H4 (cell line): ENCODE measurements at places on chromosomes 2 and 18.
A peak's percentile ranks its signal among the peaks of the same experiment; 100 is the strongest.

- DNase-seq = no peak
Measured at GRCh38 chr2:122145856-122146255, 390.4 kb downstream of the TSN start.

DNA sequence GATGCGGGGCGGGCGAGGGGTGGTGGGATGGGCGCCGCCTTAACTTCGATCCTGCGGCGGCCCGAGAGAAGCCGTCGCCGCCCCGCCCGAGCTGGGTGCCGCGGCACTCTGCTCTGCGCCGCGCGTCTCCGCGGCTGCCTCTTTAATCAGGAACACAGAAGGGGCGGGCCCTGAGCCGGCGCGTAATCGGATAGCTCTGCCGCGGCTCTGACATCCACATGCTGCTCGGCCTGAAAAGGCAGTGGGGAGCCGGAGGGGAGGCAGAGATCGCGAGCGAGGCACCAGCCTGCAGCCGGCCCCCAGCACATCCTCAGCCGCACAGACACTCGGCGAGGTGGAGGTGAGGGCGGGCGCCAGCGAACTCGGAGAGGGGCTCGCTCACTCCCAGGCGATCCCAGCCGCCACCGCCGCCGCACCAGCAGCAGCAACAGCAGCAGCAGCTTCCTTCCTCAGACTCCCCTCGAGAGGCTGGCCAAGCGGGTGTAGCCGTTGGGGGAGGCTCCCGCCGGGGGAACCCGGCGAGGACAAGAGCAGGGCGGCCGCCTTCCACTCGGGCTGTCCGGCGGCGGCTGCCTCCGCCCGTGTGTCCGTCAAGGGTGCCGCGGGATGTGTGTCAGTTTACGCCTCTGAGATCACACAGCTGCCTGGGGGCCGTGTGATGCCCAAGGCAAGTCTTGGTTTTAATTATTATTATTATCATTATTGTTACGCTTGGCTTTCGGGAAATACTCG is at the start of gene NRP2:
Gene NRP2, plus strand, starts transcription at position 263 of the 732 bp plus-strand sequence. CDS start 790 bp downstream, outside the sequence.
- DNase-seq = peak; percentile 63

DNA sequence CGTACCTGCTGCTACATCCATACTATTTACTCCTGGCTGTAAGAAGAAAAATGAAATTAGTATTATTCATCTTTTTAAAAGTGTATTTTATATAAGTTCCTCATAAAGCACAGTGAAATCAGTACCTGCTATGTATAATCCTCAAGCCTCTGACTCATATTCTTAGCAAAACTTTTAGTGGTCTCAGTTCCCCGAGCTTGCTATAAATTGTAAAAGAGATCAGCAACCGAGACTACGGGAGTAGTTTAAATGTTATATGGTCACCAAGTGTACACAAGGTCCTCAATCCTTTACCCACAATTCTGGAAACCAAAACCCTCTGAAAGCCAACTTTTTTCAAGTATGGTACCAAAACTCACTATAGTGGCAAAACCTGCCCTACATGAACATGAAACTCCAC is 24.2 kb downstream of the PRPF40A start:
- no peak for DNase-seq

DNA sequence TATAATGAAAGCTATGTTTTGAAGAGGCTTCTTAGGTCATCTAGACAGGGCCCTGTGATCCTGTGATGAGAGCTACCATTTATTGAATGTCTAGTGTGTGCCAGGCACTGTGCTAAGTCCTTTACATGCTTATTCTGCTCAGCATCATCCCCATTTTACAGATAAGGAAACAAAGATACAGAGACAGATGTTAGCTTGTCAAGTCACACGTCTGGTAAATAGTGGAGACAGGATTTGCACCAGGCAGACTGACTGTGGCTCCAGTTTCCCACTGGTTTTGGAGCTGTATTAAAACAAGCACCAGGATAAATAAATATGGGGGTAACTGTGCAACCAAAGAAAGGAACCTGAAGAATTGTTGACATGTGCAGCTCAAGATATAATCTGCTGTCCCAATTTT is 19.2 kb upstream of the EML6 start:
- DNase-seq = no peak

GRCh38 chr2:108575132-108575966 is 41.1 kb downstream of the LIMS1 start:
- DNase-seq = peak; percentile 68

GRCh38 chr18:362311-363290 is 94.8 kb upstream of the THOC1 start:
- DNase-seq = peak; percentile 11

- DNase-seq = no peak
Measured at GRCh38 chr2:111663471-111664274, 220.3 kb downstream of the ANAPC1 start.

GRCh38 chr2:55986700-55987440 is 63.3 kb upstream of the EFEMP1 start:
- no peak for DNase-seq

DNA sequence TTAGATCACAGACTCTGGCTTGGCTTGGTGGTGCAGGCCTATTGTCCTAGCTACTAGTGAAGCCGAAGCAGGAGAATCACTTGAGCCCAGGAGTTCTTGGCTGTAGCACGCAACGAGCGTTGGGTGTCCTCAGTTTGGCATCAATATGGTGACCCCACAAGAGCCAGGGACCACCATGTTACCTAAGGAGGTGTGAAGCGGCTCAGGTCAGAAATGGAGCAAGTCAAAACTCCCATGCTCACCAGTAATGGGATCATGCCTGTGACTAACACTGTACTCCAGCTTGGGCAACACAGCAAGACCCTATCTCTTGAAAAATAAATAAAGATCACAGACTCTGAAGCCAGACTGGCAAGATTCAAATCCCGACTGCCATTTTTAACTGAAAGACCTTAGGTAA is 1.7 kb upstream of the NOL10 start:
- no peak for DNase-seq

DNA sequence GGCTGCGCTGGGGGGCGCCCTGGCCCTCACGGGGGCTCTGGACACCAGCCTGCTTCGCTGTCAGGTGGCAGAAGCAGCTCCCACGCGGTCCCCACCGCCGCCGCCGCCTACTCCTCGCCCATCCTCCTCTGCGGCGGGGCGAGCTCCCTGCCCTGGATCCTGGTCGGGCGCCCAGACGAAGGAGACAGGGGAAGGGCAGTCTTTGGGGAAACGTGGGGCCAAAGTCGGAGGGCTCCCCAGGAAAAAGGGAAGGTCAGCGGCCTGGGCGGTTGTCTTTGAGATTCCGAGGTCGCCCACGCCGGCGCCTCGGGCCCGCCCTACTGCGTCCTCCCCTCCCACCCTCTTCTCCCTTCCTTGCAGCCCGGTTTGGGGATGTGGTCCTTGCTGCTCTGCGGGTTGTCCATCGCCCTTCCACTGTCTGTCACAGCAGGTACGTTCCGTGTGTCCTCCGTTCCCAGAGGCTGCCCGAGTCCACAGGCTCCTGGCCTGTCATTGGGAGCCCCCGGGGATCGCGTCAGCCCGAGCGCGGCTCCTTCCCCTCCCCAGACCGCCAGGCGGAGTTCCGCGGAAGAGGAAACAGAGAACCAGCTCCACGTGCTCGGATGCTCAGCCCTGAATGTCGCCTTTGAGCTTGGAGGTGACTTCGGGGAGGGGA is 800 bp downstream of the IL1RL2 start:
- DNase-seq = no peak

- DNase-seq = no peak
Measured at GRCh38 chr18:2916184-2916583, 69.4 kb downstream of the EMILIN2 start.

GRCh38 chr18:56402872-56403516 is 235.4 kb downstream of the TXNL1 start:
- DNase-seq = peak; percentile 79

- no peak for DNase-seq
Measured at GRCh38 chr2:53787614-53788289, 908 bp downstream of the ERLEC1 start.

DNA sequence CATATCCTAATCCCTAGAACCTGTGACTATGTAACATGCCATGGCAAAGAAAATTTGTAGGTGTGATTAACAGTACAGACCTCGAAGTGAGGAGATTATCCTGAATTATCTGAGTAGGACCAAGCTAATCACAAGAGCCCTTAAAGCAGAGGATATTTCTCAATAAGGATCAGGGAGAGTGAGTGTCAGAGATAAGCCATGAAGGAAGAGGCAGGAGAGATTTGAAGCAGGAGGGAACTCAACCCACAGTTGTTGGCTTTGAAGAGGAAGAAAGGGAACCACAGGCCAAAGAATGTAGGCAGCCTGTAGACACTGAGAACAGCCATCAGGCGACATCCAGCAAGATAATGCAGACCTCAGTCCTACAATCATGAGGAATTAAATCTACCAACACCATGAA is 229.3 kb downstream of the NBAS start:
- DNase-seq = no peak
